ENCODE measurements at places on chromosomes 7 and 10.
A peak's percentile ranks its signal among the peaks of the same experiment; 100 is the strongest.

- no peak for DNase-seq
Observed at GRCh38 chr10:71646592-71647292, 72.8 kb downstream of the C10orf105 start.

DNA sequence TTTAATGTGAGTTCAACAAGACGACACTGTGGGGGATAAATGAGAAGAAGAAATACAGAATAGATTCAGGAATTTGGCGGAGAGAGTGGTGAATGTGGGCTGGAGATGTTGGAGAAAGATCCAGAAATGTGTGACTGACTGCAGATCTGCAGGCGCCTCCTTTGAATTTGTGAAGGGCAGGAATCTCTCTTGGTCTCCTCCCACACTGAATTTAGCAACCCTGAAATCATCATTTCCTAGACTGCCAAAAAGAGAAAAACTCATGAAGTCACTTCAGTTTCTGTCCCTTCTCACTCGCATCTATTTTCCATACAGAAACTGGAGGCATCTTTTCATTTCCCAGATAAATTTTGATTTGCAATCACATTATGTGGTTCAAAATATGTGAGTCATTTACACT is 128.7 kb downstream of the GNAI1 start:
- DNase-seq = no peak

- peak; percentile 9 for DNase-seq
Observed at GRCh38 chr7:68613405-68613804, 984.9 kb upstream of the AUTS2 start.

DNA sequence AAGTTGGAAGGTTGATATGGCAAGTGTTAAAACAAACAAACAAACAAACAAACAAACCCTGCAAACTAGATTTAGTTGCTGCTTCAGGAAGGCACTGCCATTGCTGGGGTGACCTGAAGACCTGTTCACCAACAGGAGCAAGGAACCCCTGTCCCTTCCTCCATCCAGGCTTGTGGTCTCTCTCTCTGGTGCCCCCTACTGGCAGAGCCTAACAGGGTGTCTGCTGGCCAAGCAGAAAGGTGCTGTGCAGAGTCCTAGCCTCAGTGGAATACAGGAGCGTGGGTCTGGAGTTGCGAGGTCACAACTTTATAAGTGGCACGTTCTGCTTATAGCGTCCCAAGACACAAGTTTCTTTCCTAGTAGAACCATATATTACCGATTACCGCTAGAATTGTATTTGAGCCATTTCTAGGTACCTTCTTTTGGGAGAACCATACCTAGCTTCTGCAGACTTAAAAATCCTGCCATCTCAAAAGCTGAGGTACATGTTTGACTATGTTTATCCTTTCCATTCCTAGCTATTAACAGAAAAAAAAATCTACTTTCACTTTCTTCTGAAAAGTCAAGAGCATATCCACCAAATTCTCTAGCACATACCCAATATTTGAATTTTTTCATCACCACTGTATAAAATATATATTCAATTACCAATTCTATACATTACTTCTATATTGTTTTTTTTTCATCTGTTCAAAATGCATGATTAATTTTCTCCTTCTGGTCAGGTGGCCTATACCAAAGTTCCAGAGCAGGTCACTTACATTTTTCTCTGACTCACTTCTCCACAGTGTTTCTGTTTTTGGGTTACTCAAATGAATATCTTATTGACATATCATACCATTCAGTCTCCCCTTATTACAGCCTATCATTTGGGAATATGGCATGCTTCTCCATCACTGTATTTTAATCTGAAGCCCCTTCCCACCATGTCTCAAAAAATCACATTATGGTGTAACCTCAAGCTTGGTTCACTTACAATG is 29.1 kb upstream of the CALD1 start:
- DNase-seq = no peak

- DNase-seq = no peak
Observed at GRCh38 chr7:155223503-155223902, 74.2 kb upstream of the INSIG1 start.

- DNase-seq = no peak
Observed at GRCh38 chr10:79123547-79123963, 54.8 kb downstream of the ZMIZ1 start.

DNA sequence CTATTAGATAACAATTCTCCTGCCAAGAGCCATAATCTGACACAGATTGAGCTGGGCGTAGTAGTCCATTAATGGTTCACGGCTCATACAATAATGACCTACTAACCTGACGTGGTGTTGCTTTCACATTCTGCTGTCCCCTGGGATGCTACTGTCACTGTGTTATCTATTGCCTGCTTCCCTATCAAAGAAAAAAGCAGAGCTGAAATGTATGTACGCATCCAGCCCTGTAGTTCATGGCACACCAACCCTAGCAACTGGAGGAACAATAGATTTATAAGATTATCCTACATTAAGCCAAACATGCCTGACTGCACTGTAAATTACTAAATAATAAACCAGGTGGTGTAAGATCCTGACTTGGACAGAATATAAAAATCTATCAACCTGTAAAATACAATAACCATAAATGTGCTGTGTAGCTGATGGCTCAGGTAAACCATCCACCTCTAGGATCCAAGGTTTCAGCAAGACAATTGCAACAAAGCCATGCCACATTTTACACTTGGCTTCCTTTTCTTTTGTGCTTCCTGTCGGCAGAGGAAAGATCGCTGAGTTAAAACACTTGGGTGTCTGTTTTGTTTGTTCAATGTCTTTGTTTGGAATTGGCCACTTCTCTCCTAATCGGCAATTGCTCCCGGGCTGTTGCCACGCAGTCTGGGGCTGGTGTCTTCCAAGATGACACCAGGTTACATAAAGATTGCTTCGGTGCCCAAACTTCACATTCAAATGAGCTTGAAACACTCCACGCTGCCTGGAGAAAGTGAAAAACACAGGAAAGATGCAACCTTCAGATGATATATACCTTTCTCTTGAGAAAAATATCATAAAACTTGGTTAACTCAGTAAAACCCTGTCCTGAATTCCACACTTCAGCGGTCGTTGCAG is 143.9 kb upstream of the MGMT start:
- no peak for DNase-seq

DNA sequence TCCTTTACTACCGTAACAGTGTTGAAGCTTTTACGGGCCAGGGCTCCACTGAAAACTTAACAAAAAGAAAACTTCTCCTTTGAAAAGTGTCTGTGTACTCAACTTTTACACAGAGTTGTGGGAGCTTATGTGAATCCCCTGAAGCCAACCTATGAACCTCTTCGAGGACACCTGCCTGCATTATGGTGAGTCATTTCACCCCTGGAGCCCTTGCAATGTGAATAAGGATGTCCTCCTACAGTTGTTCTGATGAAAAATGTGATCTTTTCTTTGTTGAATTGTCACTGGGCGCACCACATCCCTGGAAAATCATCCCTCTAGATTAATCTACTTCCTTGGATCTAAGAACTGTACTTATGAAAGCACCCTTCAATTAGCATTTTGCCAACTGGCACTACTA is 93.2 kb downstream of the SORCS1 start:
- no peak for DNase-seq

- no peak for DNase-seq
Observed at GRCh38 chr10:114623661-114624294, 34.3 kb downstream of the ABLIM1 start.

DNA sequence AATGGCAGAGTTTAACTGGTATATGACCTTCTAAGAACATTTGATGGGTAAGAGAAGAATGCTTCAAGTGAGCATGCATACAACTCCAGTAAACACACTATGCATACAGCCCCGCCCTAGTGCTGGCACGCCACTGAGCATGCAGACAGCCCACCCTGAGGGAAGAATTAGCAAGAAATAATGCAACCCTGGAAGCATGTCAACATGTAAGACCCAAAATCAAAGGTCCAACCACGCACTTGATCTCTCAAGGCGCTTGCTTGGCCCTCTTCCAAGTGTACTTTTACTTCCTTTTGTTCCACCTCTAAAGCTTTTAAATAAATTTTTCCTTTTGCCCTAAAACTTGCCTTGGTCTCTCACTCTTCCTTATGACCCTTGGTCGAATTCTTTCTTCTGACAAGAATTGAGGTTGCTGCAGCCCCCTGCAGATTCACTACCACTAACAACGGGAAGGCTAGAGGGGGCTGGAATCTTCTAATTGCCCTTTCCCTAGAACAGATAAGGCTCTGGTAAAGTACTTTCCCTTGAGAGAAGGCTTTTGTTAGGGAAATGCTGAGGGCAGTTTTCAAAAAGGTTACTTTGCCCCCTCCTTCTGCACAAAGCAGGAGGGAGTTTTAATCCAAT is 3.4 kb downstream of the FAM24B start:
- DNase-seq = no peak

DNA sequence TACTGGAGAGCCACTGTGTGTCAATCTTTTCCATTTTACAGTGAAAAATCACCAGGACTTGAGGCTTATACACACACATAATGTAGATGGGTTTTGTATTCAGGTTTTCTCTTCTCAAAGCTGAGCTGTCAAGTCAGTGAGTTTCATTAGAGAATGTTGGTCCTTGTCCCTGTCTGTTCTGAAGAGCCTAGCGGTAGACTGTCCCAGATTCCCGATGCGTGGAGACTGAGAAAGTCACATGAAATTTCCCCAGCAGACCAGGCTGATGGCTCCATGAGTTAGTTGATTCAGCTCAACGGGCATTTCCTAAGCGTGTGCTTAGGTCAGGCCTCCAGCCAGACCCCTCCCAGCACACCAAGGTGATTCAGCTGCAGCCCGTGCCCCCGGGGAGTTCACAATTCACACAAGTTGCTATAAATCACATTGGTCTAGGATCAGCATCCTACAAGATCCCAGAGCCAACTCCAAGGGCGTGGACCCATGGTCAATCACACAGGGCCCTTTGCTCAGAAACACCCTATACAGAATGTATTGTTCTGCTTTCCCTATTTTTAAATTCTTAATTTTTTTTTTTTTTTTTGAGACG is 17.2 kb downstream of the CHST15 start:
- no peak for DNase-seq

GRCh38 chr10:70726909-70727495 is 54.7 kb downstream of the ADAMTS14 start:
- DNase-seq = no peak

- DNase-seq = peak; percentile 14
Observed at GRCh38 chr10:116287906-116288501, 15.0 kb upstream of the GFRA1 start.

GRCh38 chr10:30417301-30417700 is 16.7 kb upstream of the MAP3K8 start:
- DNase-seq = no peak

GRCh38 chr7:80127412-80128160 is 7.0 kb upstream of the GNAI1 start:
- peak; percentile 28 for DNase-seq

DNA sequence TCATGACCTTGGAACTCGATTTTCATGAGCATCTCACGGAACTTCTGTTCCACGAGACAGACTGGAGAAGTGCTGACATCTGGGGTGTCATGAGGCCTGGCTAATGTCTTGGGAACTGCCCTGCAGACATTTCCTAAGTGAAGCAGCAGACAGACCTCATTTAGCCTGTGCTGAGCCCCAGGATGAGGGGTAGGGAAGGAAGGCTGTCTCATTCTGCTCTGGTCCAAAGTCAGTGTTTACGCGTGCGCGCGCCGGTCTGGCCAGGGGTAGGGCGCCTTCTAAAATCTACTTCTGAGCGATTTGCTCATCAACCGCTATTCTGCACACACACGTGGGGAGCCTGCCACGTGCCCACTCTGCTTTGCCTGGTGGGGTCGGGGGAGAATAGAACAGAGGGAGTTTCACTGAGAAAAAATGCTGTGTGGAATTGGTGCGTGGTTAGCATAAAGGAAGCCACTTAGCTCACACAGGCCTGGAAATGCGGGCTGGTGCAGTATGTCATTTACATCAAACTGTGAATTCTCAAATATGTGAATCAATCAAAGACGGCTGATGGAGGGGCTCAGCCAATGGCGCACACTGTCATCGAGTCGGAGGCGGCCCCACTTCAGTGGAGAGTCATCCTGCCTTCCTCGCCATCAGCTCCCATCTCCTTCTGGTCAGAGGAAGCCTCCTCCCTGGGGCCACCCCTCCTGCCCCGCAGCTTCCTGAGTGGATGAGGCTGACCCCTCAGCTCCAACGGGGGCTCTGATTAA is 335.1 kb downstream of the ADARB2 start:
- no peak for DNase-seq

DNA sequence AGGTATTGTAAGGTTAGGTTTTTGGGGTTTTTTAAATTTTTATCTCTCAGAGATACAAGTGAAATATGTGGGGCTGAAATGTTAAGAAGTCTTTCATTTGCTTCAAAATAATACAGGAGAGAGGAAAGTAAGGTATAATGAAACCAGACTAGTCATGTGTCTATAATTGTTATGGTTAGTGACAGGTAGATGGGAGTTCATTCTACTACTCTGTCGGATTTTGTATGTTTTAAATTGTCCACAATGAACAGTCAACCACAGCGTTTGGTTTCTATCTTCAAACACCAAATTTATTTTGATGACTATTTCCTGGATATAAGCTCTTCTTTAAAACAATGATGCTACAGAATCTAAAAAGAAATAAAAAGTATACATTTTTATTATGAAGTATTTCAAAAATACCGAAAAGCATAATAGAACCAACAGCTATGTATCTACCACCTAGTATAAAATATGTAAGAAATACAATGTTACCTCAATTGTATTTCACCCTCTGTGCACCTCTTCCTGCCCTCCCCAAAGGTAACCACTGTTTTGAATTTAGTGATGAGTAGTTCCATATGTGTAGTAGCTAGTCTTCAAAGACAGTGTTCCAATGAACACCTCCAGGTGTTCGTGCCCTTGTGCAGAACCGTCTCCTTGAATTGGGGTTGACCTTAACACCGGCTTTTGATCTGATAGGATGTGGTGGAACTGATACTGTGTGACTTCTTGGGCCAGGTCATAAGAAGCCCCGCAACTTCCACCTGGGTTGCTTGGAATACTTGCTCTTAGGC is 74.8 kb upstream of the CDK1 start:
- DNase-seq = no peak

DNA sequence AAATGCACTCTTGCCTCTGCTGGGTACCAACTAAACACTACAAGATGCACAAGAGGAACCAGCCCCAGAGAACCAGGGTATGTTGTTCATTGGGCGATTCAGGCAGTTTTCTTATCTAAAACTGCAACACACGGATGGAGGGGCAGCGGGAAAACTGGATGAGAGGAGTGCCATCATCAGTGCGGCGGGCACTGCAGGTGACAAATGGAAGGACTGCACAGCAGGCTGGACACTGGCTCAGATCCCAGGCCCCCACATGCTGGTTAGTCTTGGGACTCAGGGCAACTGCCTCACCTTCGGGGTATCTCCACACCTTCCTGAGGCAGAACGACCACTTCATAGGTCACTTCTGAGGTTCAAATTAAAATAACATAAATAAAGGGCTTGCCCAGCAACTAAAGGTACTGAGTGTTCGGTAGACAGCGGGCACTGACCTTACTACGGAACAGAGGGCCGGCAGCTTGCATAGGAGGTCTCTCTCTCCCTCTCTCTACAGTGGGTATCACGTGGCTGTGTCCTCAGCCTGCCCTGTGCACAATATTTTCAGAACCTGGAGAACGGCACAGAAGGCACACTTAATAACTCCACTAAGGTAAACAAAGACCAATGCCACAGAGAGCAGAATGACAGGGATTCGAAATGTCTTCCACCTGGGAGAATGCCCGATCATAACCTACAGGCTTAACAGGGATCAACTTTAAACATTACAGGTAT is 72.1 kb downstream of the GRB10 start:
- no peak for DNase-seq

GRCh38 chr7:36961097-36961496 is 236.8 kb upstream of the AOAH start:
- DNase-seq = no peak

- no peak for DNase-seq
Observed at GRCh38 chr10:15147594-15148392, 20.7 kb downstream of the NMT2 start.

GRCh38 chr10:27948186-27948585 is 50.7 kb downstream of the ODAD2 start:
- DNase-seq = no peak

- DNase-seq = no peak
Observed at GRCh38 chr7:34191771-34192479, 286.6 kb downstream of the BMPER start.
